Stimulated activated CD4-positive, alpha-beta T cell treated with anti-CD3 and anti-CD28 coated beads, Interleukin-1b, Interleukin-23, amount 100 ng/mL, for 1 hour (primary cell): ENCODE measurements at places on chromosomes 6 and 20.

- no peak for DNase-seq
Measured at GRCh38 chr6:106927531-106928398, 46.8 kb downstream of the CD24 start.

GRCh38 chr6:41009669-41010068, 29.4 kb downstream of the UNC5CL start:
- DNase-seq: no peak

- DNase-seq: no peak
Measured at GRCh38 chr20:41030531-41031242, 2.1 kb downstream of the TOP1 start.

- DNase-seq: no peak
Measured at GRCh38 chr6:475314-475713, 83.8 kb downstream of the IRF4 start.
